ENCODE measurements at places on chromosomes 1 and 21.

- DNase-seq = no peak
These were observed 7.5 kb upstream of the SLC44A5 start for GRCh38 chr1:75618382-75618781.

DNA sequence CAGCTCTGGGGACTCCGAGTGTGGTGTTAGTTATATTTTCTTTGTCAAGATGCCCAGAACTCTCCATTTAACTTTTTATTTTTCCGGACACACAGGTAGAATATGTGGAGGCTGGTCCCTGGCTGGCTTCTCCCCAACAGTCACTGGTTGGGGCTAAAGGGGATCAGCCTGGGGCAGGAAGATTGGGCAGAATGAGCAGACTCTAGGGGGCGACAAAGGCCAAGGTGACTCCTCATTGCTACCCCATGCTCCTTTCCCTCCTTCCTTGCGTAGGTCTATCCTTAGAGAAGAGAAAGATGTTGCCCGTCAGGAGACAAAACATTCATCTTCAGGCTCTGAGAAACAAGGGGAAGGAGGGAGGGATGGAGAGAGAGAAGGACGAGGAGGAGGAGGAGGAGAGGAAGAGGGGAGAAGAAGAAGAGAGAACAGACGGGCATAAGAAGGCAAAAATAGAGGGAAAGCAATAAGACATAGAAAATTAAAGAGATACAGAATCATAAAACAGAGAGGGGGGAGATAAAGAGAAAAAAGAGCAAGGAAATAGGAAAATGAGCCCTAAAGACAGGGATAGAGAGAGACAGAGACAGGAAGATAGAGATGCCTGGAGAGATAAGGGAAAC, 89.9 kb downstream of the FOXD2 start:
- DNase-seq = no peak

DNA sequence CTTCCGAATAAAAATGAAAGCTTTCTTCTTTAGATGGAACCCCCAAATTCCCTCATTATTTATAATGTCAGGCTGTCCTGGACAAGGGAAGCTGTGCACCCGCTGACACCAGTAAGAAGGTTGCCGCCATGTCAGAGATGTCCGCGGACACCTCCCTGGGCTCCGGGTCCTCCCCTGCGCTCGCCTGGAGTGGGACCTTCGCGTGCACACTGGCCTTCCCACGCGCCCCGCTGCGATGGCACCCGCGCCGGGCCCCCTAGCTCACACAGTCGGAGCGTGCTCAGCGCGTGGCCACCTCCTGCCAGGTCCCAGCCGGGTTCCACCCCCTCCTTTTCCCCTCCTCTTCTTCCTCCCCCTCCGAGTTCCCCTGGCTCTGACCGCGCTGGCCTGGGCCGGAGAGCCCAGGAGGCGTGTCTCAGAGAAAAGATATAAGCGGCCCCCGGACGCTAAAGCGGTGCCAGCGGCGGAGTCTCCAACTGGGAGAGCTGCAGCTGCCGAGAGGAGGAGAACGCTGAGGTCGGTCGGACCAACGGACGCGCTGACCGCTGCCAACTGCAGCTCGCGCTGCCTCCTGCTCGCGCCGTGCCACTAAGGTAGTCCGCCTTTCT, at the start of gene G0S2:
G0S2 (plus strand) TSS at position 456 of the 608 bp plus-strand sequence. CDS start 273 bp downstream, outside the sequence.
- no peak for DNase-seq

DNA sequence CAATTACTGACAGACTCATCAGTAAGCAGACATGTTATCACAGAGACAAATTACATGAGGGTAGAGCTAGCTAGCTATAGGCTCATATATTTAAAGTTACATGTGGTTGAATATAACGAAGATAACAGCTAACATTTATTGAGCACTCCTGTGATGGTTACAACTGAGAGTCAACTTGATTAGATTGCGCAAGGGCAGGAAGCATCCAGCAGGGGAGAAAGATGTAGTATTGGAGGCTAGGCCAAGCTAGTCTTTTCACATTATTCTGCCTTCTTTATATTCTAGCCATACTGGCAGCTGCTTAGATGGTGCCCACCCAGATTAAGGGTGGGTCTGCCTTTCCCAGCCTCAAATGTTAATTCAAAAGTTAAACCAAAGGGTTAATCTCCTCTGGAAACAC, 37.1 kb downstream of the PIGK start:
- DNase-seq = no peak

DNA sequence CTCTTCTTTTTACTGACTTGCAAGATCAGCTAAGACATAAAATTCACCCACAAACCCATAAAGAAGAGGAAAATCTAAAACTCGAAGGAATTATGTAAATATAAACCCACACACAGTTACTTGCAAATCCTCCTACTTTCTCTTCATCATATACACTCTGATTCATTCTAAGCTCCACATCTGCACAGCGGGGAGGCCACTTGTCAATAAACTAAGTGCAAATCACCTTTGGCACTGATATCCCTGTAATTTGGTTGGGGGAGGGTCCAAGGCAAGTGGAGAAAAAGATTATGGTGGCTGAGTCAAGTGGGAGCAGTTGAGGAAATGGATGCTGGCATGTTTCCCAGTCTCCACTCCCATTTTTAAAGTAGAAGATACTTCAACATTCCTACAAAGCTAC, 596.5 kb downstream of the MATN1 start:
- DNase-seq = no peak

DNA sequence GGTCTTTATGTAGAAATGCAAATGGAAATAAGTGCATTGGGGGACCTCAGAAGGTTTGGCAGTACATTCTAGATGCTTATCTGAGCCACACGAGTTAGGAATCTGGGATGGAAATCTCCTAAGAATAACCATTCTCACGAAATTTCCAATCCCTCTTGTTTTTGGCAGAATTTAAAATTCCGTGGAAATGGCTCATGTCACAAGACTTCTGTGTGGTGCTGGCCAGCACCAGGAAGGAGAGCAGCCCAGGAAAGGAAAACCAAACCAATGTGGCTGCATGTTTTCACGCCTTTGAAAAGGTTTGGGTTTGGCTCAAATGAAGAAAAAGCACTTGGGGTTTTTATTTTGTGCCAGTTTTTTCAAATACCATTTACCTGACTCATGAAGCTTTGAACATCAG, 80.1 kb upstream of the KCNK2 start:
- DNase-seq = no peak

DNA sequence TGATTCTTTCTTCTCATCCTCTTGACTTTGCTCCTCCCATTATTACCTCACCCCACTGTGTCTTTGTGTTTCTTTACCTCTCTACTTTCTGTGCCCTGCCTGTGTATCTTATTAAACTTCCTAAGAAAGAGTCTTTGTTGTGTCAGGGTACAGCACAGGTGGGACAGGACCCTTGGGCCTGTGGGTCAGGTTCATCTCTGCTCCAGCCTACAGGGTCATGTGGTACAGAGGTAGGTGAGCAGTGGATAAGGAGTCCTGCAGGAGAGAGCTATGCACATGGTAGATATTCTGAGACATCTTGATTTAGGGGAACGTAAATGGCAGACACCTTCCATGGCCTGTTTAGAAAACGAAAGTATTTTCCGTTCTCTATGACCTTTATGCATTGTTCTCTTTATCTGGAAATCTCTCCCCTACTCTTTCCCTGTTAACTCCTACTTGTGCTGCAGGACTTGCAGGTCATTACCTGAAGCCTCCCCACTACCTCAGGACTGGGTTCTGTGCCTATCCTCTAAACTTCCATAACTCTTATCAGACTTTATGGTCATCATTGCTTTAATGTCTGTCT, 9.9 kb downstream of the GIPC2 start:
- DNase-seq = no peak

- DNase-seq = no peak
These were observed 28.9 kb downstream of the LDLRAD2 start for GRCh38 chr1:21840981-21841380.

DNA sequence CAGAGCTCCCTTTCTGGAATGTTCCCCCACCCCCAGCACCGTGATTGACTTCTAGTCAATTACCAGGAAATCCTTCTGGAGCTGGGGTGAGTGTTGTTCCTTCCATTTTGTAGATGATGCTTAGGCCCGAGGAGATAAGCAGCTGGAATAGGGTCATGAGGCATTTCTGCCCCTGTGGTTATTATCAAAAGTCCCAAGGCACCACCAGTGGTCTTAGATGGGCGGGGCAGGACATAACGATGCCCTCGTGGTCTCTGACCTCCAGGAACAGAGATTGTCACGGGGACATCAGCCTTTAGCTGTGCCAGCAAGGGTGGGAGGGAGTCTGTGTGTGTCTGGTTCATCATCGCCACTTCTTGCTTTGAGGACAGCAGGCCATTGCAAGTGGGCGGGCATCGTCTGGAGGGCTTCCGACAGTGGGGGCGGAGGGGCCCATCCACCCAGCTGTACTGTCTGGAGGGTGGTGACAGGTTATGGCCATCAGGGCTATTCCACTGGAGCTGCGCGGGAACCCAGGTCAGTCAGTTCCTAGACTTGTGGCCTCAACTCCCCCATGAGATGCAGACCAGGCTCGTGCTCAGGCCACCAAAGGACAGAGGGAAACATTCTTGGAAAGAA, 22.6 kb downstream of the TNFRSF8 start:
- DNase-seq = no peak

GRCh38 chr1:57380923-57381322, 42.9 kb downstream of the DAB1 start:
- no peak for DNase-seq

- no peak for DNase-seq
These were observed 12.9 kb downstream of the DPYD start for GRCh38 chr1:97907886-97908285.

DNA sequence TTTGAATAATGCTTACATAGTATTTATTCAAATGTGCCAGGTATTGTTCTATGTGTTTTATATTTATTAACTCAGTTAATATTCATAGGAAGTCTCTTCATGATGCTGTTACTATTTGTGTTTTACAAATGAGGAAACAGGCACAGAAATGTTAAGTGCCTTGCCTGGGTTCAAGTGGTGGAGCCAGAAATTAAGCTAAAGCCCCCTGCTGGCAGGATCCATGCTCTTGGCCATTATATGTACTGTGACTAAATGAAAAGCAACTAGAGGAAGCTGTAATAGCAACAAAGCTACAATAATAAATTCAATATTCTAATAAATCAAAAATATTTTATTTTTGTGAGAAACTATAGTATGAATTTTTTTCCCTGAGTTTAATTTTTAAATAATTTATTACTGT, 30.0 kb downstream of the IARS2 start:
- peak; percentile 11 for DNase-seq

GRCh38 chr1:43147625-43148327, 24.3 kb downstream of the EBNA1BP2 start:
- DNase-seq = no peak

DNA sequence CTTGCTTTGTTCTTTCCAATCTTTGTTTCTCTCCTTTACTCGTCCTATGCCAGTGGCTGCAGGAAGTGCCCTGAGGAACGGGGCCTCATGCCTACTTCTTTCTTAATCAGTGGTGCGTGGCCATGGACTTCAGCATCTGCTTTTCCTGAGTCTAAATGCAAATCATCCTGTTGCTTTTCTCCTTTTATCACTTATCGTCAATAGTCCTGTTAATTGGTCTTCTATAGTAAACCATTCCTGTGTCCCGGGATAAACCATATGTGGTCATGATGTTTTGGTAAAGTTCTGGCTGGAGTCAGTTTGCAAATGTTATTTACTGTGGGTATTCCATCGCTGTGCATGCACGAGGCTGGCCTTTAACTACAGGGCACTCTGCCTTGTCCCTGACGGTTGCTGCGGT, 47.5 kb downstream of the AGPAT3 start:
- DNase-seq = no peak

GRCh38 chr1:3000214-3000613, 21.1 kb upstream of the ACTRT2 start:
- DNase-seq = no peak

DNA sequence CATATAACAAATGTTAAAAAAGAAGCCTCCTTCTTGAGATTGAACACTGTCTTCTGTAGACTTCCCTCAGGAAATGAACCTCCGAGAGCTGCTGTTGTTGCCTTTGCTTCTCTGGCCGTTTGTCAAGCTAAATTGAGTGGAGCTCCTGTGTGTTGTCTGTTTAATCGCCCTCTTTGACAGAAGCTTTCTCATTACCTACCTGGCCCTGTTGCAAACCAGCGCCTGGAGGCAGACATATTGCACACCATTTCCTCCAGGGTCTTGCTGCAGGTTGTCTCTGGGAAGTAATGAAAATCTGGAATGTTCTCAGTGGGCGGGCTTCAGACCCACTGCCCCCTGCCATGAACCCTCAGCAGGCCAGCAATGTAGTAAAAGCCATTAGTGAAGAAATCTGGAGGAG, 83.3 kb downstream of the GABPA start:
- no peak for DNase-seq

GRCh38 chr1:179300112-179300511, 6.5 kb downstream of the SOAT1 start:
- no peak for DNase-seq

DNA sequence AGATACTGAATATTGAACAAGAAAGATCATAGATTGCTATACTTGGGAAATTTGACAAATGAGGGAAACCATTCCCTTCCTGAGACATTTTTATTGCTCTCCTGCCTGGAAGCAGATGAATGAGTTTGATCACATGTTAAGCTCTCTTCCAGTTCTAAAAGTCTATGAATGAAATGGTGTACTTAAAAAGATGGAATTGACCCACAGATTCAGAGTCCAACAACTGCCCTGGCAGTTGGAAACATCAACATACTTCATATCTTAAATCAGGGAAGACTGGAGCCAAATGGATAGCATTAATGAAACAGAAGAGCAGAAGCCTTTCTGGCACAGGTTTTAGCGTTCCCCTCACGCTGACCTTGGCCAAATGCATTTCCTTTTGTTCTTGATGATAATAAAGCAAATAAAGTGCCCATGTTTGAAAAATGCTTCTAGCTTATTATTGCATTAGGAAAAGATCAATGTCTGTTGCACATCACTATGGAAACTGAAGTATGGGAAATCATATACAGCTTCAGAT, 142.6 kb downstream of the ESRRG start:
- DNase-seq = no peak

Data from AML-193 (cell line).